ENCODE measurements at places on chromosomes 7 and 10.
A peak's percentile ranks its signal among the peaks of the same experiment; 100 is the strongest.

DNA sequence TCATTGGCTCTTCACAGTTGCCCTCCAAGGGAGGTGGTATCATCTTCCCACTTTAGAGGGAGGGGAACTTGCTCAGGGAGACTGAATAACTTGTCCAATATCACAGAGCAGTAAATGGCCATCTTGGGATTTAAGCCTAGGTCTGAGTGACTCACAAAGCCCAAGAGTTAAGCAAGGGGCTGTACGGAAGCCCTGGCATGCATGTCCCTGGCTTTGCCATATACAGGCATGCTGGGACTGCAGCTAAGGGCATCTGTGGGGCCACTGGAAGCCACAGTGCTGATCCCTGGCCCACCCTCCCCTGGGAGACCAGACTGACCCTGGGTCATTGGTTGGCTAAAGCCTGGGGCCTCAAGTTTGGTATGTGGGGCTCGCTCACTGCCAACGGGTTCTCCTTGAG lies 3.1 kb downstream of the VSIR start:
- no peak for DNase-seq

- no peak for DNase-seq
Observed at GRCh38 chr10:42975558-42976340, 101.1 kb upstream of the RET start.

DNA sequence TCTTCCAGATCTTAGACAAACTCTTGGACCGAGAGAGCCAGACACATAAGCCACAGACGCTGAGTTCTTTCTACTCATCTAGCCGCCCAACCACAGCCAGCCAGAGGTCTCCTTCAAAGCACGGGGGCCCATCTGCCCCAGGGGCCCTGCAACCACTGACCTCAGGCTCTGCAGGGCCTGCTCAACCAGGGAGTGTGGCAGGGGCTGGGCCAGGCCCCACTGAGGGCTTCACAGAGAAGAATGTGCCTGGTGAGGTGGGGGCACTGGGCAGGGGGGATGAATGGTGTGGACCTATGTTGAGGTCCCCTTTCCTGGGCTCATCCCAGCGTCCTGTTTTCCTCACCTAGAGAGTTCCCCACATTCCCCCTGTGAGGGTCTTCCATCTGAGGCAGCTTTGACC lies 11.4 kb downstream of the ZSWIM8 start:
- no peak for DNase-seq

- no peak for DNase-seq
Observed at GRCh38 chr7:112580717-112581435, 100.1 kb downstream of the LSMEM1 start.

- DNase-seq: no peak
Observed at GRCh38 chr10:32376771-32377170, 29.8 kb upstream of the EPC1 start.

- DNase-seq: no peak
Observed at GRCh38 chr10:47372726-47373125, 11.4 kb downstream of the ZNF488 start.

- no peak for DNase-seq
Observed at GRCh38 chr10:119642556-119643111, 8.5 kb upstream of the BAG3 start.

DNA sequence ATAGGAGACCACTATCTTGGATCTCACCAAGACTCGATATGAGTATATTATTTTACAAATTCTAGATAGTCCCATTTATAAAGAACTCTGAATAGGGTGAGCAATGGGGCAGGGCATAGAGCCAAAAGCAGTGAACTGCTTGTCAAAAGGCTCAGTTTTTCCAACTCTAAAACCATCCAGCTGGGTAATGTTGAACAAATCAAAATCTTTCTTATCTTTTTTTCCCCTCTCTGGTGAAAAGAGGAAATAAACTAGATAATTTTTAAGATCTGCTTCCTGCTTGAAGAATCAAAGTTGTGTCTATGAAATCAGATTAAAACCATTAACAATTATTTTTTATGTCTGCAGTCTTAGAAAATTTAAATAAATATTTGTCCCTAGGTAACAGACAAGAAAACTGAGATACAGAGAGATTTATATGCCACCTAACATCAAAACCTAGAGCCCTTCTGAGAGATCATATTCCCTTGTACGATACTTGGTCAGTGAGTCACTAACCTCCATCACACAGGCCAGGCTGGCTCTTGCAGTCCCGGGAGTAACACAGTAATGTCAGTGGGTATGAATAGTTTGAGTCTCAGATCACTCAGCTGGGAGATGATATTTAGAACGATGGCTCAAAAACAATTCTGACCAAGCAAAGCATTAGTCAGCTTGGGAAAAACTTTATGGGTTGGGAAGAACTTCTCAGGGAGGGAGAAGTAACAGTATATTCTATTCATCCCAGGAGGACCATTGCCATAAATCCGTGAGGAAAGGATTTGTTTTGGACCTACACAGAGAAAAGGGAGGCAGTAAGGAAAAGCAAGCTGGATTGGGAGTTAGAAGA lies 178.8 kb downstream of the REEP3 start:
- peak; percentile 93 for DNase-seq

DNA sequence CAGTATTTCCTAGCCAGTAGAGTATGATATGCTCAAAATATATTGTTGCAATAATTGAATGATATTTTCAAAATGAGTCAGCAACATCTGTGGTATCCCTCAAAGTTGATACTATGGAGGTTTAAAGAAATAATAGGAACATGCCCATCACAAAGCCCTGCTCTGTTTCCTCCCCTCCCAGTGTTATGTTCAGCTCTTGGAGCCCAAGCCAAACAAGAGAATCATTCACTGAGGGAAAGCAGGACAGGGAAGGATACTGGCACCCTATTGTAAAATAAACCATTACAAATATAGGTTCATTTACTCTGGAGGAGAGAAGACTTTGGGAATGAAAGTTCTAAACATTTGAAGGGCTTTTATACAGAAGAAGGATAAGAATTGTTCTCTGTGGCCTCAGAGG lies 37.6 kb downstream of the SORCS3 start:
- DNase-seq: no peak

DNA sequence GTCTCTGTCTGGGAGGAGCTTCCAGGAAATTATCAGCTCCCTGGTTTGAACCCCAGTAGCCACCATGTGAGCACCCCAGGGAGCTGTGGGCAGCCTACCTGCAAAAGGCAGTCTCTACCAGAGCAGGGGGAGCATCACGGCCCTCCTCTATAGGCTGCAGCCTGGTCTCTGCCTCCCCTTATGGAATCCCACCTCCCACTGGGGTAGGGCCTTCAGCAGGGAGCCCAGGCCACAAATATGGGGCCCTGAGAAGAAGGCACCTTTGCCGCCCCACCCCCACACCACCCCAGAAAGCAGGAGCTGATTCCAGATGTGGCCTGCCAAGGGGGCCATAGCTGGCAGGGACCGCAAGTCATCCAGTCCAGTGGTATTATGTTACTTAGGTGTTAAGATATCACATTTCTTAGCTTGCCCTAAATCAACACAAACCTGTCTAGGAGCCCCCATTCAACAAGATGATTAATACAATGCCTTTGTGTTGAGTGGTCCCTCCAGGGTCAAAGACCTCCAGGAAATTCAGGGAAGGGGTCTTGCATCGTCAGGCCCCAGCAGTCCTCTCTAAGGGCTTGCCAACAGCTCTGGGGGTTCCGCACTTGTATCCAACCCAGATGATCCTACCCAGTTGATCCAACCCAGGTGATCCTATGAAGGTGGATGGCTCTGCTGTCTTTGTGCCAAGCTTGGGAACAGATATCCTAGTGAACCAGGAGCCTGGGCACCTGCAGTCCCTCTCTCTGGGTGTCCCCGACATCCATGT lies 114.9 kb downstream of the OAT start:
- no peak for DNase-seq

- peak; percentile 41 for DNase-seq
Observed at GRCh38 chr7:139660317-139661042, 117.3 kb downstream of the HIPK2 start.

DNA sequence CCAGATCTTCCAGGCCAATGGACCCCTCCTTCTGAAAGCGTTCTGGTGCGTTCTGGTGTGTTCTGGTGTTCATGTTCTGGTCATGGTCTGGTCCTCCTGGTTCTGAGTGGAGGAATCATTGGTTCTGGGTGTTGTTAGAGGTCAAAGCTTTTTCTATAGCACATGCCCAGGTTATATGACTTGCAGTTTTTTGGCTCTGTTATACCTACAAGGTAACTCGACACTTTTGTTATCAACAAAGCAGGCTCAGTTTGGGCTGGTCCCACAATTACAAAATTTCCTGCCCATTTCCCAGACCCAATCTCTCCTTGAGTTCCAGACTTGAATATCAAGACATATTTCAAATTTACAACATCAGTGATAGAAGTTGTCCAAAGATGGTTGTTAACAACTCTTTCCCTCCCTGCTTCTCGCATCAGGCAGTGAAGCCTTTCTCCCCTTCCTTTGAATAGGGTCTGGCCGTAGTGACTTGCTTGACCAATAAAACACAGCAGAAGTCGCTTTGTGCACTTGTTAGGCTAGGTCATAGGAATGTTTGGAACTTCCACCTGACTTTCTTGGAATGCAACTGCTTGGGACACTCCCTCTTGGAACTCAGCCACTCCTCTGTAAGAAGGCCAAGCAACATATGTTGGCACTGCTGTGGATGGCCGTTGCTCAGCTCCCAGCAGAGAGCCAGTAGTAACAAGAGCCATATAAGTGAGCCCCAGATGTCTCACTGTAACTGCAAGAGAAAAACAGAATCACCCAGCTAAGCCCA lies 83.1 kb upstream of the STEAP1B start:
- peak; percentile 90 for DNase-seq

DNA sequence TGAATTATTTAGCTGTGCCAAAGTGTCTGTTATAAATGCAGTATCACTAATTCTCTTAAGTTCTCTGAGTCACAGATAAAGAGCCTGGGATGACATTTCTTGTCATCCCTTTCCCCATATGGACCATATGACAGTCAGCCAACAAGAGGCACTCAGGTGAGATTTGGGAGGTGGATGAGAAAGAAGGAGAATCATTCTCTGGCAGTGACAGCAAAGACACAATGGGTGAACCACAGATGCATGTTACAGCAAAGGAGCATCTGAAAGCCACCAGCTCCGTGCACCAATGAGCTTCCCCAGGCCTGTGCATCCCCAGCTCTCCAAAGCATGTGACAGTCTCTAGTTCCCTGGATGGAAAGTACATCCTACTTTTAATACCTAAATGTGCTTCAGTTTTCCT lies 10.8 kb downstream of the GIMAP6 start:
- DNase-seq: no peak

DNA sequence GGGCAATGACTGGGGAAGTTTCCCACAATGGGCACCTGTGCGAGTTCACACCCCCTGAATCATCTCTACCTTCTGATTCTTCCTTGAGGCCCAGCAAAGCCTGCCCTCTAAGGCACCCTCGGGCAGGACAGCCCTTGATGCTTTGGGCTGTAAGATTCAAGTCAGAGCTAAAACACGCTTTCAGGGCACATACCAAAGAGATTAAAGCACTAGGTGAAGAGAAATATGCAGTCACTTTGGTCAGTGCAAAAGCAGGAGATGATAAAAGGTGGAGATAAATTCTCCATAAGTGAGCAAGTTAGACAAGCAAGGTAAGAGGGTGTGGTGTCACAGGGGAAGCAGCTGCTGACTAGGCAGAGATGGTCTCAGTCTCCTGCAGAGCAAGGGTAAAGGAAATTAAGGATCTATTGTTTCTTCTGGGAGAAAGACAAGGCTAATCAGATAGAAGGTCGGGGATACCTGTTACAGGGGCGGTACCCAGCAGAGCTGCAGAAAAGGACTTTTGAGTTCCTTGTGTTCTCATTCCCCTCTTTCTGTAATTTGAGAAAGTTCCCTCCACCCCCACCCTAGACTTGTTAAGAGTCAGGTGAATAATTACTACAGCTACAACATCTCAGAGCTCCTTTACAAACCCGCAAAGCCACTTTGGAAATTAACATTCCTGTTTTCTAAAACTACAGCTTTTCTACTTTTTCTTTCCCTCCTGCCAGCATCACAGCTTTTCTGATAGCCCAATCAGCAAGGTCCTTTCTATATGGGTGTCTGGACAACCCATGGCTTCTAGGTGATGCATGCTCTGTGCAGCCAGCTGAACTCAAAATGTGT lies 26.4 kb downstream of the PDLIM1 start:
- no peak for DNase-seq

DNA sequence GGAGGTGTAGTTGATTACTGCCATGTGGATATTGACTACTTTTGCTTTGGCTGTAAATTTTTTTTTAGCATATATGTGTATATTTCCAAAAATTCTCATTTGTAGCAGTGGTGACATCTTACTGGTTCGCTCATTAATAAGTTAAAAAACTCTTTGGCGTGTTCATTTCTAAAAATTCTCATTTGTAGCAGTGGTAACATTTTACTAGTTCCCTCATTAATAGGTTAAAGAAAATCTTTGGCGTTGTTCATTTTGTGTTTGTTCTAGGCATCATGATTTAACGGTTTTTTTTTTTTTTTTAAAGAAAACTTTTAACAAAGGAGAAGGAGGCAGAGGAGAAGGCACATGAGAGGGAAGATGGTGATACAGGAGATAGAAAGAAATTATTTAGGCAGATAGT lies 45.9 kb upstream of the CACNB2 start:
- no peak for DNase-seq

DNA sequence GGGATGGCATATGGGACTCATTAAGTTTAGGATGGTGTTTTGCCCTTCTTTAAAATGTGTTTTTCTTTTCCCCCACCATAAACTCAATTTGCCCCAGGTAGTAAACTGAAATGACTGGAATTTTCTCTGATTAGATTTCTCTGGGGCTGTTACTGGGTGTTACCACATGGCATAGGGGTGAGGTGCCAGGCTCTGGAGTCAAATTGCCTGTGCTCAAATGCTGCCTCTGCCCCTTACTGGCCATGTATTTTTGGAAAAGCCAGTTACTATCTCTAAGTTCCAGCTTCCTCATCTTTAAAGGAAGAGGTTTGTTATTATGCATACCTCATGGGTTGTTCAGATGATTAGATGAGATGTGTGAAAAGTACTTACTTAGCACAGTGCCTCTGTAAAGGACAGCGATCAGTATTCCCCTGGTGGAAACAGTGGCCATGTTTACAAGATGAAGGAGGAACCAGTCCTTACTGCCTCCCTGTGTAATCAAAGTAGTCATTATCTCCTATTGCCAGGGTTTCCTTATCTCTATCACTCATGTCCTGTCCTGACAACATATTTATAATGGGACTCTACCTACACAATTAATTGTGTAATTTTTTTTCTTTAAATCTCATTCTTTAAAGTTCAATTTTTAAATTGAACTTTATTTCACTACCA lies 352.0 kb downstream of the KCNMA1 start:
- no peak for DNase-seq

- peak; percentile 11 for DNase-seq
Observed at GRCh38 chr7:116772423-116772863, 89.9 kb upstream of the CAPZA2 start.

GRCh38 chr10:69418052-69418752 lies 1.5 kb upstream of the TACR2 start:
- DNase-seq: no peak

DNA sequence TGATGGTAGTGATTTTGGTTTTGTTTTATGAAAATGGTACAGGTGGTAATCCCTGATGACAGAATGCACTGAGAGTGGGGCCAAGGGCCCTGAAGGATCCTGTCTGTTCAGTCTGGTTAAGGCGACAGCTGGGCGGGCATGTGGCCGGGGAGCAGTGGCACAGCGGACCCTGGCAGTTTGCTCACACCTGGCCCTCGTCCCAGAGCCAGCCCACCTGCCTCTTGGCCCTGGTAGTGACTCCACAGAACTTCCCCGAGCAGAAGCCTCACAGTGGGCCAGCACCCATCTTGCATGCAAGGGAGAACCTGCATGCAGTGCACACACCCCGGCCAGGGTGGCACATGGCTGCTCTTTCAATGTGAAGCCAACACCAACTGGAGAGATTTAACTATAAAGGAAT lies 82.8 kb downstream of the ALOX5 start:
- no peak for DNase-seq

Data from astrocyte of the cerebellum (primary cell).